ENCODE measurements at places on chromosomes 2 and 18.

DNA sequence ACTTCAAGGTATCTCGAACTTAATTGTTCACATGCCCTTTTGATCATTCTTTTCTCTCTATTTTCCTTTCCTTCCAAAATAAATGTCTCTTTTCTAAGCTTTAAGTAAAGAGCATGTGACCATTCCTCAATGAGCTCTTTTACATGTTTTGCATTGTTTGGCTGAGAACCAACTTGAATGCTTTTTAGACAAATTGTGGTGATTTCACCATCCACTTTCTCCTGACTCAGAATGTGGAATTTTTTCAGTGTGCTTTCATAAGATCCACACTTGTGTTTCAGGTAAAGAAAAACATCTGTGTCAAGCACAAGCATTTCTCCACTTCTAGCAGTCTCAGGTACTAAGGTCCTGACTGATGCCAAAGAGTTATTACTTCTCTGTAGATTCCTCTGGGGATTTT, 10.7 kb downstream of the RBM43 start:
- DNase-seq: no peak

GRCh38 chr2:177723235-177723634, 330.7 kb downstream of the AGPS start:
- DNase-seq: no peak

GRCh38 chr2:132038179-132038882, 123.4 kb downstream of the ANKRD30BL start:
- no peak for DNase-seq

- no peak for DNase-seq
Observed at GRCh38 chr2:33062665-33063250, 116.0 kb downstream of the LTBP1 start.

GRCh38 chr18:48727681-48728080, 188.8 kb downstream of the CTIF start:
- no peak for DNase-seq

All from NCI-H2081 (cell line).